ENCODE measurements at places on chromosomes 12 and 14.

DNA sequence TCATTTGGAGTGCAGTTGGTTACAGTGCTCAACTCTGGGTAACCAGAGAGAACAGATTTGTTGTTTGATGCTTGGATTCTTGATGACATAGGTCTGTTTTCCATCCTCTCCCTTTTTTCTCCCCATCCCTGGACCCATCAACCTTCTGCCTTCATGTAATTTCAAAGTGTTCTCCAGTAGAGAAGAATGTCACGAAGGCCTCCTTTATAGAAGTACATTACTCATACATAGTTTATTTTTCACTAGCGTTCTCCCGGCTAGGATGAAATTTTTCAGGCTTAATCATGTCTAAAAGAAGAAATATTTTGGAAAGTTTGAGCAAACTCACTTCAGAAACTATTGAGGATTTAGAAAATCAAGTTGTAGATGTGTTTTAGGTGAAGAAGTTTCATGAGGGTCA is 20.9 kb upstream of the APPL2 start:
- peak; percentile 93 for DNase-seq

GRCh38 chr12:30806989-30807694 is 52.4 kb upstream of the CAPRIN2 start:
- peak; percentile 79 for DNase-seq

DNA sequence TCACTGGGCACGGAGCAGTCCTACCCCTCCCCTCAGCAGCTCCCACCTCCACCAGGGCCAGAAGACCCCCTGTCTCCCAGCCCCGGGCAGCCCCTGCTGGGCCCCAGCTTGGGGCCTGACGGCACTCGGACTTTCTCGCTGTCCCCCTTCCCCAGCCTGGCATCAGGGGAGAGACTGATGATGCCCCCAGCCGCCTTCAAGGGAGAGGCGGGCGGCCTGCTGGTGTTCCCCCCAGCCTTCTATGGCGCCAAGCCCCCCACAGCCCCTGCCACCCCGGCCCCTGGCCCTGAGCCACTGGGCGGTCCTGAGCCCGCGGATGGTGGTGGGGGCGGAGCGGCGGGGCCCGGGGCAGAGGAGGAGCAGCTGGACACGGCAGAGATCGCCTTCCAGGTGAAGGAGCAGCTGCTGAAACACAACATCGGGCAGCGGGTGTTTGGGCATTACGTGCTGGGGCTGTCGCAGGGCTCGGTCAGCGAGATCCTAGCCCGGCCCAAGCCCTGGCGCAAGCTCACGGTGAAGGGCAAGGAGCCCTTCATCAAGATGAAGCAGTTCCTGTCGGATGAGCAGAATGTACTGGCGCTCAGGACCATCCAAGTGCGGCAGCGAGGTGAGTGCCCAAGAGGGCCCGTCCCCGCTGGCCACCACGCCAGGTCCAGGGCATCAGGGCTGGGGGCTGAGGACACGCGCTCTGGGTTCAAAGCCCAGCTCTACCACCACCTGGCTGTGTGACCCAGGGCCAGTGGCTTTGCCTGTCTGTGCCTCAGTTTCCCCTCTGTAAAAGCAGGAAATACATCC is 58.6 kb downstream of the PHETA1 start:
- no peak for DNase-seq

GRCh38 chr12:29957835-29958234 is 174.1 kb upstream of the TMTC1 start:
- peak; percentile 1 for DNase-seq

- DNase-seq, result no peak
These were observed 70.1 kb downstream of the ZNF641 start for GRCh38 chr12:48280572-48280971.

DNA sequence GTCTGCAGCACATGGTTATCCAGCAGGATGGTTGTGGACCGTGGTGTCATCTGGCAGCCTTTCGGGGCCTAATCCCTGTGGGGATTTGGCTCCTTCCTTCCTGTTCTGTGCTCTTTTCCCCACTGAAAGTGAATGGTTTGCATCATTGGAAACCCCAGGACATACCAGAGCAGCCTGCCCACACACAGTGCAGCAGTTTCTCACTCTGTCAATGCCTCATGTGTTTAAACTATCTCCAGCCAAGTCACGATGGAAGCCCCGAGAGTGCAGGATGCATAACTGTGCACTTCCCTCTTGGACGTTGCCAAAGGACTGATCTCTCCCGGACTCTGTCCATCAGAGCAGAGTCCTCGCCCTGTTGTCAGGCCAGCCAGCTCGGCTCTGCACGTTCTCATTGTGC is 29.0 kb upstream of the AMN start:
- DNase-seq, result peak; percentile 96

DNA sequence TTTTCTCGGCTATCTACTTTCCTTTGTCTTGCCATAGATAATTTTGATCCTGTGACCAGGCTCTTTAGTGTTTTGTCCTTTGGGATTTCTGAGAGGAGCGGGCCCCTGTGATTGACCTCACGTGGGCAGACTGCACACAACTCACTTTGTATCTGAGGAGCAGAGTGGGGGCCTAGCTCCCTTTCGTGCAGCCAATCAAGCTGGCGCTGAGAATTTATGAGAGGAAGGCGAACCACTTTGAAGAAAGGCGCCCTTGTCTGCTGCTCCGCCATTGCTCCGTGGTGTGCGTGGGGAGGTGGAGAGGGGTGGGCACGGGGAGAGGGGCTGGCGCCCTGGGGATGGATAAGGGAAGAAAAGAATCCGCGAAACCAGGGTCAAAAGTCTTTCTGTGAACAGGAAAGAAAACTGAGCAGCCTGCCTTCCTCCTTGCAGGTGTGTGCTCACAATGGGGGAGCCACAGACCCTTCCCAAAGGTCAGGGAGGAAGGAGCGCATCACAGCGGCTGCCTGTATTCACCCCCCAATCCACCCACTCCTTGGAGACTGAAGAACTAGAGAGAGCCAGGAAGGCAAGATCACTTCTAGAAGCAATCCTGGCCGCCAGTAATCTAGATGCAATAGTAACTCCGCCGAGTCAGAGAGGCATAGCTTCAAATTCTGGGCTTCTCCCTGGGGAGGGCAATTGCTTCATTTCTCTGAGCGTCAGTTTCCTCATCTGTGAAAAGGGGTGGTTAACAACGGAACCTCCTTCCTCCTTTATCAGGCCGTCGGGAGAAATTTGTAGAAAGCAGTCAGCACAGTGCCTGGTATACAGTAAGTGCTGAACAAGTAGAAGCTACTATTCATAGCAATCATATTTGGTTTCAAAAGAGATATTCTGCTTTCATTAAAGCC is 24.9 kb upstream of the MED13L start:
- DNase-seq, result no peak

DNA sequence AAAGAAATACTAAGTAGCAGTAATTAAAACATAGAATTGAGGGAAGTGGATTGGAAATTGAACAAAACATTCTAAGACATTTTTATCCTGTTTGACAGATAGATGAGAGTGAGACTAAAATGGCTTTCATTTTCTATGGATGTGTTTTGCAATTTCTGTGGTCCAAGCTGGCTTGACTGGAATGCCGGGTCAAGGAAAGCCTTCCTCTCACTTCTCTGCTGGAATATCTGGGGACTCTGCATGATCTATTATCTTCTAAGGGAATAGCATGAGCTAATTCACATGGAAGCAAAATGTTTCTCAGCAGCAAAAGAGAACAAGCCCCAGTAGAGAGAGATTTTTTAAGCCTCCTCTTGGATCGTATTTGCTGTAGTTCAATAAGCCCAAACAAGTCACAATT is 407.9 kb upstream of the ATXN7L3B start:
- DNase-seq, result peak; percentile 4

- no peak for DNase-seq
These were observed 17.4 kb upstream of the RNASE12 start for GRCh38 chr14:20608383-20609110.

DNA sequence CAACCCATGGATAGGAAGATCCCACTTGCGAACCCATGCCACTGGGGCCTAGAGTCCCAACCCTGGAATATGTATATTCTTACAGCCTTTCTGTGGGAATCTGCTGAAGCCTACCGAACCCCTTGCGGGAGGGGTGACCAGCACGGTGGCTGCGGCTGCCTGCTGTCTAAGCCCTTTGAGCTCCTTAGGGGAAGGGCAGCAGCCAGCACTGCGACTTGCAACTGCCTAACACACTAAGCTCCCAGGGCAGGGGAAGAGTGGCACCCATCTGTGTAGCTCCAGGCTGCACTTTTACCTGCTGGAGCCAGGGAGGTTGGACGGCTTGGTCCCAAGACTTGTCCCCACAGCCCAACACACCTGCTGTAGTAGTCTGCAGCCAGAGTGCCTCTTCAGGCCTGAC is 1968.7 kb upstream of the FLRT2 start:
- no peak for DNase-seq

GRCh38 chr12:16553457-16553856 is 52.5 kb downstream of the LMO3 start:
- peak; percentile 15 for DNase-seq
